Cerebellar cortex (tissue), 1 donor: ENCODE measurements at places on chromosomes 4 and X.

DNA sequence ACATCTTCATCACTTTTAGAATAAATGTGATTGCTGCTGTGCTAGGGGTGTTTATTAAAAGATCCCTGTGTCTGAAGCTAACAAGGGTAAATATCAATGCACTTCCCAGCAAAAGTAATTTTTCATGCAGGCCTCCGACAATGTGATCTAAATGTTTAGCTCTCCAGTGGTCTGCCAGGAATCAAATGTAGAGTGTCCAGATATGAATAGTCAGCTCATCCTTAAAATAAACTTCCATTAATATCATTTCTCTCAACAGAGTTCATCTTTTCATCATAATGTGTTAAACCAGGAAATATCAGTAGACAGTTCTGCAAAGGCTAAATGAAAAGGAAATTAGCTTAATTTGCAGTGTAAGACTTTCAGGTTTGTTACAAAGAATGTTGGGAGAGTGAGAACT is 102.2 kb upstream of the EGFL6 start:
- no peak for DNase-seq

DNA sequence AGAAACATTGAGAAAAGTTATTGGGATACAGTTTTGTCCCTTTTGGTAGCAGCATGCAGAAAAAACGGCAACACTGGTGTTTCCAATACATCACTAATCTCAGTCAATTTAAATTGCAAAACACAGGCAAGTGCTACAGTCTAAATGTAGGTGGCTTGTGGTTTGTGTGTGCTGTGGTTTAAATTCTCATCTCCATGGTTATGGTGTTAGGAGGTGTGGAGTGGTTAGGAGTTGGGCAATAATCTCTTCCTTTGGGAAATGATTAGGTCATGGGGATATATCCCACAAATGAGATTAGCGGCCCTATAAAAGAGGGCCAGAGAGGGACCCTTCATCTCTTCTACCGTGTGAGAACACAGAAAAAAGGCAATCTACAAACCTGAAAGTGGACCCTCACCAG is 1344.3 kb downstream of the ADGRL3 start:
- DNase-seq: no peak

DNA sequence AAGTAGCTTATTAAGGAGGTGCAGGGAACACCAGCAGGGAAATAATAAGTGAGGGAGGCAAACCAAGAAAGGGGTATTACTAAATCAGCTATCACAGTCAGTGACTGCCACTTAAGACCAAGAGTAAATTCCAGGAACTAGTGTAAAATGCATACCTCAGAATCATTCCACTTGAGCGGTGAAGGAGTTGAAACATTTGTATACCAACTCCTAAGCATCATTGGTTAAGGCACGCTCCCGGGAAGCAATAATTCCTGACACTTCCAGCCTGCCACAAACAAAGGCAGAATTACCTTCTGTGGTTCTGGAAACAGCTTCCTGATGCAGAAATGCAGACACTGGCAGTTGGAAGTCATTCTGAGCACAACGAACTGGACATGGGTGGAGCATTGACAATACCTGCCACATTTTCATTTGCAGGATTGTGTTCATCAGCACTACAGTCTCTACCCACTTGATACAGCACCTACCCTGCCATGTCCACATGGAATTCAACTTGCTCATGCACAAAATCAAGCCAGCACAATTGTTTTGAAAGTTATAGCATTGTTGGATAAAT is 82.1 kb downstream of the PPP1R2C start:
- DNase-seq: no peak

DNA sequence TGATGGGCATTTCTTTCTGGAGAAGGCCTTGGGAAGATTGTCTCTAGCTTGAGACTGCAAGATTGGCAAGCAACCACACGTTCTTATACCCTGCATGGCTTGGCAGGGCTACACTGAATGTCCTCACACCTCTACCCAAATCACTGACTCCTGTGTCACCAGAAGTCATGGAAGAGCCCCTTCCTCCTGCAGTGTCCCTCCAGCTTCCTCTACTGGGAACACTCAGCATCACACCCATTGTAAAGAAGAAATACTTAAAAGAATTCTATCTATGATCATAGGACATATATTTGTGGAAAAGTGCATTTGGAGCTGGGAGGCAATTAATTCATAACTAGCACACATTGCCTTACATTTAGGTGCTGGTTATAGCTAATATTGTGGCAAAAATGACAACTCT is 113.1 kb downstream of the CCSER1 start:
- no peak for DNase-seq

DNA sequence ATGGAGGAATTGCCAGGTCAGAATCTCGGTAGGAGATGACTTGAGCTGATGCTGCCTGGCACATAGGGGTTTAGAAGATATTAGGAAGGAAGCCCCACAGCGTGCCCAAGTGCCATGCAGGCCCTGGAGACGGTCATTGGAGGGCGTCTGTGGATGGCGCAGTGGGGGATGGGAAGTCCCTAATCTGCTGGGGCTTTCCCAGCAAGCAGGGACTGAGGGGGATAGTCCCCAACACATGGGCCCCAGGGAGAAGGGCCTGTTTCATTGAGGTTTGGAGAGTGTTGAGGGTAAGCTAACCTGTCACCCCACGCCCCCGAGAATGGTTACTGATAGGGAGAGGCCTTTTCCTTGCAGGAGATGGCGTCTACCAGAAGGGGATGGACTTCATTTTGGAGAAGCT is 7.8 kb downstream of the TAFAZZIN start:
- DNase-seq: no peak

- peak; percentile 53 for DNase-seq
Observed at GRCh38 chr4:154506253-154506652, 14.7 kb upstream of the DCHS2 start.

DNA sequence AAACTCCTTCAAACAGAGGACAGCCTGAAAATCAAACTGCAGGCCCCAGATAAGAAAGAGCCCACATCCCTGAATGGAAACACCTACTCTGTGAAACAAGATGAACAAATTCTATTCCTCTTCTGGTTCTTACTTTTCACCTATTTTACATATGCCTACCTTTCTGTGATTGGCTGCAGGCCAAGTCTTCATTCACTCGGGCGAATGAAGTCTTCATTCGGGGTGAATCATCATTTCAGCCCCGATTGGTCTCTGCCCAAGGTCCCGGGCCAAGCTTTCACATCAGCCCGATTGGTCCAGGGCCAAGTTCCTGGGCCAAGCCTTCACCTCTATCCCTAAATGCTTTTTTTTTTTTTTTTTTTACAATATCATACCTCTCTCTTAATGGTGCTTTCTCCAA is 529.8 kb upstream of the ACTRT1 start:
- no peak for DNase-seq

GRCh38 chr4:28548594-28548993 is 1688.0 kb downstream of the STIM2 start:
- no peak for DNase-seq

GRCh38 chrX:49934729-49935128 is 12.3 kb downstream of the CLCN5 start:
- DNase-seq: no peak

DNA sequence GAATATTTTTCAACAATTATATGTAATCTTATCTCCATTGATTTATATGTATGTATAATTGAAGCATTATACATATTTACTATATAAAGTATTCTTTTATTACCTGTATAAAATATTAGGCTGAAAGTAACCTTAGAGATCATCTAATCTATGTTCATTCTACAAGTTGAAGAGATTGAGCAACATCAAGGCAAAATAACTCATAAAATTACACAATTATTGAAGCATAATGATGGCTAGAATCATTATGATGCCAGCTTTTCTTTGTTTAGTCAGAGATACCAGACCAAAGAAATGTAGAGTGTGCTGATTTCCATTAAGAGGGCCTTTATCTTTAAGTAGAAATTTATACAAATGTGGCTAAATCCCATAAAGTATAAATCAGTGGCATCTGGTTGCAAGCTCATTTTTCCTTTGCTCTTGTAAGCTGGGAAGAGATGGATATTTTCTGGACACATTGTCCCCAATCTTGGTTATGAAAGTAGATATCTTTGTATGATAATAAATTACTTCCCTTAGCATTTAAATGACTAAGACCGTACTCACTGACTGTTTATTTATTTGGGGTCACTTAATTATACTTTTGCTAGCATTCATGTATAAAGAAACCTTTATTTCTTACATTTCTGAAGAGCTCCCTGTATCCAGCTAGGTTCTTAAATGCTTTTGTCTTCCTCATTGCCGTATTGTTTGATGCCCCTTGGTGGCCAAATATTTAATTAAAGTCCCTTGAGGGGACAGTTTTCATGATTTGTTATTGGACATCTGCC is 339.8 kb downstream of the PCDH7 start:
- DNase-seq: no peak

DNA sequence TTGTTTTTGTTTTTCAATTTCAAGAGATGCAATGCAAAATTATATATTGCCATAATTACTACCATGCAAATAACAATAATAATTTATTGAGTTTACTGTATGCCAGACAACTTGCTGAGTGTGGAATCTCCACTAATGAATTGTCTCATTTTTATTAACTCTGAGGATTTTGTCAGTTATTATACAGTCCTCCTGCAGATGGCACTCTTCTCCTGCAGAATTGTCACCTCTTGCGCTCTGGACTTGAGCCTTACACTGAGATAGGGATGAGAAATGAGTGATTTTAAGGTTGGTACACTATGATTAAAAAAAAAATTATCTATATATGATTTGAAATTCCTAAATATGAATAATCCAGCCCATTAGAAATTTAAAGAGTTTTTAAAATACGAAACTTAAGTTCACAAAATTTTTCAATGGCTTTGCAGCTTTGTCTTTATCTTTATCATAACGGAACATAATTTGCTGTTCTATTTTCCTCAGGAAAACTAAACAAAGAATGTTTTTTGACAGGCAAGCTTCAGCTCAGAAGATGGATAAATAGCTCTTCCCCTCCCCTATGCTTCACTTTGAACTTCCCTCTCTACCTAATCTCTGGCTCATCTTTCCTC is 12.7 kb upstream of the PAQR3 start:
- peak; percentile 75 for DNase-seq

GRCh38 chr4:11014199-11014598 is 329.6 kb upstream of the CLNK start:
- DNase-seq: no peak

DNA sequence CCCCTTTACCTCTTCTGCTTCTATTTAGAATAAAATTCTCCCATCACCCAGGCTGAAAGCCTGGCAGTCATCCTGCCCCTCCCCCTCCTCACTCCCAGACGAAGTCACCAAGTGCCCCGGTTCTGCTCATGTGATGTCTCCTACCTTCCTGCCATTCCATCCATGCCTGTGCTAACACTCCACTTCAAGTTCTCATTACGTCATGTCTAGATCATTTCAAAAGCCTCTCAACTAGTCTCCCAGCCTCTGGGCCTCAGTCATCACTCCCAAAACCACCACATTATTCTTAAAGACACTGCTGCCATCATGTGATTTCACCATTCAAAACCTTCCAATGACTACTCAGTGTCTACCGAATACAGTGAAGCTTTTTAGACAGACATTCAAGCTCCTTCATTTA is 17.2 kb upstream of the HOPX start:
- DNase-seq: no peak

DNA sequence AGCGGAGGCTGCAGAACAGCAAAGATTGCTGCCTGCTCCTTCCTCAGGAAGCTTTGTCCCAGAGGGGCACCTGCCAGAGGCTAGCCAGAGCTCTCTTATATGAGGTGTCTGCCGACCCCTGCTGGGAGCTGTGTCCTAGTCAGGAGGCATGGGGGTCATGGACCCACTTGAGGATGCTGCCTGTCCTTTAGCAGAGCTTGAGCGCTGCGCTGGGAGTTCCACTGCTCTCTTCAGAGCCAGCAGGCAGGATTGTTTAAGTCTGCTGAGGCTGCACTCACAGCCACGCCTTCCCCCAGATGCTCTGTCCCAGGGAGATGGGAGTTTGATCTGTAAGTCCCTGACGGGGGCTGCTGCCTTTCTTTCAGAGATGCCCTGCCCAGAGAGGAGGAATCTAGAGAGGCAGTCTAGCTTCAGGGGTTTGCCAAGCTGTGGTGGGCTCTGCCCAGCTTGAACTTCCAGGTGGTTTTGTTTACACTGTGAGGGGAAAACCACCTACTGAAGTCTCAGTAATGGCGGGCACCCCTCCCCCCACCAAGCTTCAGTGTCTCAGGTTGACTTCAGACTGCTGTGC is 10.9 kb downstream of the DCK start:
- DNase-seq: no peak

GRCh38 chrX:44474410-44474809 is 68.2 kb downstream of the FUNDC1 start:
- no peak for DNase-seq

- DNase-seq: no peak
Observed at GRCh38 chr4:186205156-186205555, 13.8 kb downstream of the CYP4V2 start.

DNA sequence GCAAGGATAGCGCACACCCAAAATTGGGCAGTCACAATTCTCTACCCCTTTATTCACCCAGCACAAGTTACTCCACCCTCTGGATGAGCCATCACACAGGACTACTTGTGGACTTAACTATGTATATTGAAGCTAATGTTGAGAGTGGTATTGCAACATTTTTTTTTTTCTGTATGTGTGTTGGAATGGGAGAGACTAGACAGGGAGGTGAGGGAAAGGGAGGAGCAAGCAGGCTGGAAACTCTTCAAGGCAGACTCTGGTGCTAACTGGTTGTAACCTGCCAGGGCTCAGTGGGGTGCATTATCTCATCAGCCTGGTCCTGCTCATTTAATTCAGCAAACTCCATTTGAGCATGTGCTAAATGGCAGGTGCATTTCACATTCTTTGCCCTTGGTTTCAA is 18.4 kb upstream of the CWH43 start:
- DNase-seq: peak; percentile 64

GRCh38 chr4:53547983-53548382 is 43.3 kb downstream of the LNX1 start:
- no peak for DNase-seq

GRCh38 chr4:7244331-7244665 is 52.0 kb downstream of the SORCS2 start:
- DNase-seq: no peak

DNA sequence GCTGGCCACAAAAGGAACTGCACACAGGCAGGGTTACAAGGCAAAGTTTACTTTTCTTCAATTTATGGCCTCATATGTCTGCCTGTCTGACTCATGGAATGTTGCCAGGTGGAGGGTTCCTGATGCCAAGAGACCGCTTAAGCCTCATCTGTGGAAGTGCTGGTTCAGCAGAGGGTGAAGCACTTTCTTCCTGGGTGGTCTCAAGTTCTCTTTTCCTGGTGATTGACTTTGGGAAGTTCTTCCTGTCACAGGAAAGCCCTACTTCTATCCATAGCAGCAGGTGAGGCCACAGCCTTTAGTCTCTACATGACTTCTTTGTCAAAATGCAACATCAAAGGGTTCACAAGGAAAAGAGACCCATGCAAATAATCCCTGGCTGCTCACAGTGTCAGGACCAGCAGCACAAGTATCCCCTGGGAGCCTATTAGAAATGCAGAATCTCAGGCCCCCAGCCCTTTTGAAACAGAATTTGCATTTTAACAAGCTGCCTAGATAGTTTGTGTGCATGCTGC is 81.4 kb upstream of the IGFBP7 start:
- DNase-seq: no peak

DNA sequence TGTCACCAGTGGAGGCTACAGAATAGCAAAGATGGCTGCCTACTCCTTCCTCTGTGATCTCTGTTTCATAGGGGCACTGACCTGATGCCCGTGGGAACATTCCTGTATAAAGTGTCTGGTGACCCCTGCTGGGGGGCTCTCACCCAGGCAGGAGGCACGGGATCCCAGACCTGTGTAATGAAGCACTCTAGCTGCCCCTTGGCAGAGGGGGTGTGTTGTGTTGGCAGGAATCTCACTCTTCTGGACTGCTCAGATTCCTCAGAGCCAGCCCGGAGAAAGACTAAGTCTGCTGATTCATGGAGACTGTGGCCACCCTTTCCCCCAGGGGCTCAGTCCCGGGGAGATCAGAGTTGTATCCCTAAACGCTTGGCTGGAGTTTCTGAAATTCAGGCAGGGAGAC is 648.3 kb downstream of the SPRY1 start:
- DNase-seq: no peak
